ENCODE measurements at places on chromosomes 1 and 21.

DNA sequence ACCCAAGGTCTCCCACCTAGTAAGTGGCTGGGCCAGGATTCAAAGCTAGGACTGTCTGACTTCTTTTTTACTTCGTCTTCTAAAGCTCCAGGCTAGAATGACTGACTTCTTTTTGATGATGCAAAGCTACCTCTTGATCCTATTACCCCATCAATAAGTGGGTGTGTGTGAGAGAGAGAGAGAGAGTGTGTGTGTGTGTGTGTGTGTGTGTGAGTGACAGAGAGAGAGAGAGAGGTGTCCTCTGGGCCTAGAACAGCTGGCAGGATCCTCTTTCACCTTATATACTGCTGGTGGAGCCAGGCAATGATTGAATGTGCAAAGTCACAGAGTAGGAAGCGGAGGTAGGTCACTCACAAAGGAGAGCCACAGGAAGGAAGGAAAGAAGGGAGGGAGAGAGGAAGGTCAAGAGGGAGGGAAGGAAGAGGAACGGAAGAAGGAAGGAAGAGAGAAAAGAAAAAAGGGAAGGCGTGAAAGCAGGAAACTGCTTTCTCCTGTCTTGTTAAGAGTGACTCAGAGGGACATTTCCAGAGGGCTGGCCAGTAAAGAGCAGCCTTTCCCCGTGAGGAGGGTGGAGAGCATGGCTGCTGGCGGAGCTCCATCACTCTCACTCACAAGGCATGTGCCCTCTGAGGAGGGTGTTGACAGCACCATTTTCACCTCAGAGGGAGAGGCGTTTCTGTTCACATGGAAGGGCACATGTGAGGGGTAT is 68.9 kb downstream of the CDC7 start:
- no peak for DNase-seq

- DNase-seq, result peak; percentile 36
Observed at GRCh38 chr1:47219590-47220220, 12.3 kb downstream of the TAL1 start.

DNA sequence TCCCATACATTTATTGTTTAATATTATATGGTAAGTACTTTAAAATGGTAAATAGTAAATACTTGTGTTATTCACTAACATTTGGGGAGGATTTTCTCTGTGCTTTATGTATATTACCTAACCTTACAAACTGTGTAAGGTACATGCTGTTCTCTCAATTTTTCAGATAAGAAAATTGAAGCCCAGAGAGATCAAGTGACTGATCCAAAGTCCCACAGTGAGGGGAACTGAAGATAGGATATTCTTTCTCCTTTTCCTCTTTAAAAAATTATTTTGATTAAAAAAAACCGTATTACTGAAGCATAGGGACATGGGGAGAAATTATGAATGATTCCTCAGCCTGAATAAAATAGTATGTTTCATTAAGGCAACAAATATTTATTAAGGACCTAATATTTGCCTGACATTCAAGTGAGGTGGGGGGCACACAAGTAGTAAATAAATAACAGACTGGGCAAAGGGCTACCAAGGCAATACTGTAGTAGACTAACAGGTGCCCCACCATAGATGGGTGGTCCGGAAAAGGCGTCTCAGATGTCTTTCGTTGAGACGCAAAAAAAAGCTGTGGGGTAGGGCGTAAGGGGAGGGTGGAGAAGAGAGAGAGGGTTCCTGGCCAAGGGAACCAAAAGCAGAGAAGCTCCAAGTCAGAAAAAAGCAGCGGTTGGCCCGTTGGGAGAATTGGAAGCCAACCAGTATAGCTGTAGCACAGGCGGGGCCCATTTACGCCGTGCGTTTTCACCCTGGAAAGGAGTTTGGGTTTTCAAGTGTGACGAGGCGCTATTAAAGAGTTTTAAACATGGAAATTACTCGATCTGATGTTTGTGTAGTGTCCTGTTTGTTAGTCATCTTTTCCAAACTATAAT is 944 bp upstream of the AGO3 start:
- peak; percentile 54 for DNase-seq

DNA sequence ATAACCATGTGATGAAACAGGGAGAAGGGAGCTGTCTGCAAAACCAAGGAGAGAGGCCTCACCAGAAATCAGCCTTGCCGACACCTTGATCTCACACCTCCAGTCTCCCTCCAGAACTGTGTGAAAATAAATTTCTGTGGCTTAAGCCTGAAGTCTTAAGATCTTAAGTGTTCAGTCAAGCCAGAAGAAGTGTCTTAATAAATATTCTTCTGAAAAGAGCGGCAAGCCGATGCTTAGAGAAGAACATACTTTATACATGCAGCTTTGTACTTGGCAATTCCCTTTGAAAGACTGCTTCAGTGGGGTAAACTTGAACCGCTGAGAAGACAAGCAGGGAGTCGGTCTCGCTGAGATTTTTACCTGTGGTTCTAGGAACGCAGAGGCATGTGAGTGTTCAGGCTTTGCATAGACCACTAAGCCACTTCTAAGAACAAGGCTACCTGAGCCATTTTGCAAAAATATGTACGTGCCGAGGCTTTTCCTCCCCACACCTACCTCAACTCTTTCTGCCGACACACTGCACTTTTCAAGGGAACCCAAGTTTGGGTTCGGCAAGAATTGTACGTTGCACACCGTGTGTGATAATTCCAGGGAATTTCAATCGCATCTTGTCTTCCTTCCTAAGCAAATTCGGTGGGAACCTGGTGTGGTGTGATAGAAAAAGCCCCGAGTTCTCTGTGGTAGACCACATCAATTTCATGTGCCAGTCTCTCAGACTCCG is 3.4 kb downstream of the RUNX1 start:
- DNase-seq, result no peak

DNA sequence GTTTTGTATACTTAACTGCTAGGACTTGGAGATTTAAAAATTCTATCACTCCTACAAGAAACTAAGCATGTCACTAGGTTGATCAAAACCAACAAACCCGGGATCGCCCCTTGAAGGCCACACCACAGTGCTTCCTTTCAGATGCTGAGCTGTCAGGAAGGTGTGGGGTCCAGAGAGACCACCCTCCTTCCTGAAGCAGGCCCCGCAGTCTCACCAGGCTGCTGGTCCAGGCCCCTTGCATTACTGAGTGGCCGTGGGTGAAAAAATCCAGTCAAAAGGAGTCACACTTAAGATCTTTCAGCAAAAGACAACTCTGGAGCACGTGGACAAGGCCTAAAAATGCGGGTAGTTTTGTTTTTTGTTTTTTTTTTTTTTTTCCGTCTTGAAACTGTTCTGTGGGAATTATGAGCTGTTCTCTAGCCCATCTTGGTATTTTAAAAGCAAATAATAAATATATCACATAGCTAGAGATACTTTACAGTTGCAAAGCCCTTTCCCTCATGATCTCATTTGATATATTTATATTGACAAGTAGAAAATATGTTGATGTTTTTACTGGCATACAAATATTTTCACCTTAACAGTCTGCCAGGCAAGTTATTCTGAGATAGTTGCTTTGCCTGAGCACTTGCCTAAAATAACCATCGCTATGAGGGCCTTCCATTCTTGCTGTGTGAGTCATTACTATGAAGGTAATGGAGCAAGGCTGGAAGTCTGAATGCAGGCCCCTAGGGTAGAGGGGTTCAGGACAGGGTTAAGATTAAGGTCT is 73.1 kb upstream of the EDEM3 start:
- no peak for DNase-seq

DNA sequence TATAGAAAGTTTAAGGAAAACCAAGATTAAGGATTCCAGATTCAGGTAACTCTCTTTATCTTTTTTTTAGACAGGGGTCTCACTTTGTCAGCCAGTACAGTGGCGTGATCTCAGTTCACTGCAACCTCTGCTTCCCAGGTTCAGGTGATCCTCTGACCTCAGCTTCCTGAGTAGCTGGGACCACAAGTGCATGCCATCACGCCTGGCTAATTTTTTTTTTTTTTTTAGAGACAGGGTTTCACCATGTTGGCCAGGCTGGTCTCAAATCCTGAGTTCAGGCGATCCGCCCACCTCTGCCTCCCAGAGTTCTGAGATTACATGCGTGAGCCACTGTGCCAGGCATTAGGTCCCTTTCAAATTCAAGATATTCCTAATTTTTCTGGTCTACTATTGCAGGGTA is 15.9 kb downstream of the LZIC start:
- DNase-seq, result no peak

DNA sequence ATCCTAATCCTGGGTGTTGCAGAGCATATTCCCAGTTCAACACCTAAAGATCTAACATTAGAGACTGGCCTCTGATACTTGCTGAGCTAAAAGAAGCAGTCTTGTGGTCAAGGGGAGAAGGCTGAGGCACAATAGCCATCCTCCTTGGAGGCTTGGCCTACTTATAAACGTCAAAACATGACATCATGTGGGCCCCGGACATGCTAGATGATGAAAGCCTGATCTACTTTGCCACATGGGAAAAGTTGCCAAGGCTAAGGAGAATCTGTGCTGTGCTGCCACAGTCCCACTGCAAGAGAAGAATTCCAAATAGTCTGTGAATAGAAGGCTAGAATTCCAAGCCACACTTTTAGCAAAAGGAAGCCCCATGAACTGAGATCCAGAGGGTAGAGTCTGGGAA is 43.9 kb upstream of the SAMD13 start:
- DNase-seq, result no peak

DNA sequence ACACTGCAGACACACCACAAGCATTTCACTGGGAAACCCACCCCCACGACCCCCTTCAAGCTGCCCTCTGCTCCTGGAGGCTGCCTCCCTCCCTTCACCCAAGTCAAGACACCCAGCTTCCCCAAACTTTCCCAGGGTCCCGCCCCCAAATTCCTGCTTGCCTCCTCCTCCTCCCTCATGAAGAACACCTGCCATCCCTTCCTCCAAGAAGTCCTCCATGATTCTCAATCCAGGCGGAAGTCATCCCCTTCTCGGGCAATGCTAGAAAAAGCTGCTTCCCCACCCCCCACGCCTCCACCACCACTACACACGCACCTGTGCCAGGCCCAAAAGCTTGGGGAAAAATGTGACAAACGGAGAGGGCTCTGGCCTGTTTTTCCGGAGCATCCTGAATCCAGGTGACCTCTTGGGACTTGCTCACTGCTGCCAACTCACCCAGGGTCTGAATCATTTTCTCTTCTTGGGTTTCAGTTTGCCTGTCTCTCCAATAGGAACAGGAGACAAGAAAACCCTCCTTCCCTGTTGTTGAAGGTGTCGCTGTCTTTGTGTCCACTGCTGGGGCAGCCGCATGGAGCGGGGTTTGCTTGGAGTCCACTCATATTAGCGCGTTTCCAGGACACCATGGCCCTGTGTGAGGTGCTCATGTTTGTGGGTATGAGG is 101.0 kb upstream of the CASZ1 start:
- no peak for DNase-seq

DNA sequence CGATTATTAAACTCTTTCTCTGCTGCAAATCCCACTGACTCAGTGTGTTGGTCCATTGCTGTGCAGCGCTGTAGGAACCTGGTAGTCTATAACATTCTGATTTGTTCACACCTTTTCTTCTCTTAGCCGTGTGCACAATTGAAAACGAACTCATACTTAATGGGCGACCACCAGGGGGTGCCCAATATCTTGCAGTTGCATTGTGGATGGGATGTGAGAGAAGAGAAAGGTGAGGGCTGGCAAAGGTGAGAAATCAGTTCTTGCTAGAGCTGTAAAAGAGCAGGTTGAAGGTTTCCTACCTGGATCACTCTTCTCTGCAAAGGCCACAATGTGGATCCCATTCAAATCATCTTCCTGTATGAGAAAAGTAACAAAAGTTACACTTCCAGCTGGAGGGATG is 51.0 kb downstream of the CASQ2 start:
- DNase-seq, result peak; percentile 63

DNA sequence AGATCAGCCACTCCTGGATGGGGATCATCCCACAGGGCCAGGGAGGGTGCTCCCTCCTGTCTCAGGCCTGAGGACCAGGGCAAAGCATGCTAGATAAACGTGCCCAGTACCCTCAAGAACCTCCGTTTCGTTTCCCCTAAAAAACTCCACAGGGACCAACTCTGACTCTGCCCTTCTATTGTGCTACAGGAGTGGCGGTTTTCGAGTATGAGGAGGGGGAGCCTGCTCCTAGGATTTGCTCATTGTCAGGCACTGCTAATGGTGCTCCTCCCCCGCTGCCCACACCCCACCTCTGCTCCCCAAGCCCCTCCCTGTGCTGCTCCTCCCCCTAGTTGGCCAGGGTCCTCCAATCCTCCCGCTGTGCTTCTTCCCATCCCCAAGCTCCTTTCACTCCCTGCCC is 32.0 kb downstream of the PGBD5 start:
- DNase-seq, result no peak

- DNase-seq, result no peak
Observed at GRCh38 chr21:43369124-43369523, 57.8 kb downstream of the SIK1 start.

- DNase-seq, result no peak
Observed at GRCh38 chr1:208108646-208109330, 135.4 kb downstream of the PLXNA2 start.

- DNase-seq, result no peak
Observed at GRCh38 chr1:47661040-47661439, 223.2 kb downstream of the FOXD2 start.
